ENCODE measurements at places on chromosomes 12 and 14. TPM values are rescaled to one million over a fixed set of nuclear protein-coding genes. Genes with fewer than 3 reads are reported as not detected.

IL26 gene
- not detected for total RNA-seq

TAS2R50 gene
- 6.2 TPM for total RNA-seq

DIO2 gene
- total RNA-seq, result 2.2 TPM

NUAK1 gene
- 13.1 TPM for total RNA-seq

KRT6C gene
- total RNA-seq, result not detected

VSIG10 gene
- total RNA-seq, result 34.1 TPM

TESPA1 gene
- total RNA-seq, result 1.3 TPM

ANKS1B gene
- total RNA-seq, result 115 TPM

POTEM gene
- total RNA-seq, result not detected

NR2C1 gene
- 47.7 TPM for total RNA-seq

DNA sequence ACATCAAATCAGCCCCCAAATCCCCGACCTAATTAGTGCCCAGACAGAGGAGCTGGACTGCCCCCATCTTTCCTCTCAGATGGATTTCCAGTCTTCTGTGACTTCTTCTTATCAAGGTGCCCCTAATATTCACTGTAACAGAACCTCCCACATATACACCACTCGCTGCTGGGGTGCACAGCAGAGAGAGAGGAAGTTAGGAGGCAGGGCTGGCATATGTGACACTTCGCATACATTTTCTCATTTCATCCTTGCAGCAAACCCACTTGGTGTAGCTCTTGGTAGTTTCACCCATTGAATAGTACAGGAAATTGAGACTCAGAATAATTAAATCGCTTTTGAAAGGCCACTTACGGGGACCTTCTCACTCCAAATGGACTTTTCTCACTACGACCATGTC lies 56.5 kb upstream of the CCND2 start:
- no peak overlapping the region for H3K27ac ChIP-seq
- H3K4me3 ChIP-seq, result no peak overlapping the region
- H3K4me1 ChIP-seq, result no peaks in the 10 kb centered on the region
- no peak for DNase-seq
- H3K36me3 ChIP-seq, result no peaks in the 10 kb centered on the region
- no peaks in the 10 kb centered on the region for H3K27me3 ChIP-seq

DNA sequence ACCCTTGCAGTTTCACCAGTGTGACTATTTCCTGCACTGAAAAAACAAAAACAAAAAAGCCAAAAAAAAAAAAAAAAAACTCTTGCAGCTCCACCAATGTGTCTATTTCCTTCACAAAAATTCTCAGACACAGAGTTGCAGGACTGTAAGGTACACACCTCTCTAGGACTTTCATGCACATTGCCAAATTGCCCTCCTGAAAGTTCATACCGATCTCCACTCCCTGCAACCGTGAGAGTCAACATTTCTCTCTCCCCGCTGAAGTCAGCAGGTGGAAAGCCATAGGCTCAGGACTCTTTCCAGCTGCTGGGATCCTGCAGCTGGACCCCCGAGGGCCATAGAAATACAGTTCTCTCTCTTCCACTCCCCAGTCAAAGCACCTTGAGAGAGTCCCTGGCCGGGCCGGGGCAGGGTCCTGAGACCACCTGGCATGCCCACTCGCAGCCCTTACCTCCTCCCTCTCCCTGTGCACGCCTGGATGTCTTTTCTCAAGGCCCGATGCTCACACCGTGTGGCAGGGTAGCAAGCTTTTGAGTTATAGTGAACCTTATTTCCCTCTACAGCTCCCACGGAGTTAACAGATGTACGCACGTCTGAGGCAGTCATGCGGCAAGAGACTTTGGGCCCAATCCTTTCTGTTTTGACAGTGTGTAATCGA lies 23.6 kb downstream of the MMAB start:
- H3K36me3 ChIP-seq, result no peaks in the 10 kb centered on the region
- H3K4me3 ChIP-seq, result no peak overlapping the region
- DNase-seq, result no peak
- peaks cover 20% of the 10 kb centered on the region for H3K27me3 ChIP-seq
- no peaks in the 10 kb centered on the region for H3K4me1 ChIP-seq
- H3K27ac ChIP-seq, result no peak overlapping the region

DNA sequence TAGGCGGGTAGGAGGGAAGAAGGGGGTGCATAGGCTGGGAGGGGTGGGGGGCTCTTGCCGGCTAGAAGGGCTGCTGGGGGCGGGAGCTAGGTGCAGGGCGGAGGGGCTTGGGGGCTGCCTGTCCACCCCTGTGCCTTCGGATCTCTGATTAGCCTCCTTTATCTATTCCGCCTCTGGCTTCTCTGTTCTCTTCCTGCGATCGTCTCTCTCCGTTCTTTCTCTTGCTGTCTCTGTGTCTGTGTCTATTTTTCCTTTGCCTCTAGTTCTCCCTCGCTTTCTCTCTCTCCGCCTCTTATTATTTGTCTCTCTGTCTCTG lies 166.7 kb upstream of the LHX5 start:
- no peak for DNase-seq
- no peaks in the 10 kb centered on the region for H3K36me3 ChIP-seq
- H3K27me3 ChIP-seq, result peaks cover 69% of the 10 kb centered on the region
- no peaks in the 10 kb centered on the region for H3K4me1 ChIP-seq
- no peak overlapping the region for H3K4me3 ChIP-seq

- no peaks in the 10 kb centered on the region for H3K27me3 ChIP-seq
- no peak overlapping the region for H3K27ac ChIP-seq
- H3K4me1 ChIP-seq, result no peaks in the 10 kb centered on the region
- no peaks in the 10 kb centered on the region for H3K36me3 ChIP-seq
- no peak for DNase-seq
Observed at GRCh38 chr12:25372969-25373817, 122.5 kb upstream of the KRAS start.

GRCh38 chr12:71007781-71008404 lies 87.4 kb upstream of the PTPRR start:
- H3K36me3 ChIP-seq, result no peaks in the 10 kb centered on the region
- H3K27ac ChIP-seq, result peak overlapping the region; percentile 18
- no peaks in the 10 kb centered on the region for H3K27me3 ChIP-seq
- H3K4me3 ChIP-seq, result no peak overlapping the region
- DNase-seq, result no peak
- no peaks in the 10 kb centered on the region for H3K4me1 ChIP-seq

DNA sequence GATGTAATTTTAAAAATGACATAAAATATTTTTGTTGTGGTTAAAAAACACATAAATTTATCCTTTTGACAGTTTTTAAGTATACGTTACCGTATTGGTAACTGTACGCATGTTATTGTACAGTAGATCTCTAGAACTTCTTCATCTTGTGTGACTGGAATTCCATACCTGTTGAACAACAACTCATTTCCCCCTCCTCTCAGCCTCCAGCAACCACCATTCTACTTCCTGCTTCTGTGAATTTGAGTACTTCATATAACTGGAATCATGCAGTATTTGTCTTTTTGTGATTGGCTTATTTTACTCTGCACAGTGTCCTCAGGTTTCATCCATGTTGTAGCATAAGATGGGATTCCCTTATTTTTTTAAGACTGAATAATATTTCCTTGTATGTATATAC lies 113.6 kb upstream of the ATF1 start:
- no peaks in the 10 kb centered on the region for H3K36me3 ChIP-seq
- no peaks in the 10 kb centered on the region for H3K27me3 ChIP-seq
- H3K4me3 ChIP-seq, result no peak overlapping the region
- no peak overlapping the region for H3K27ac ChIP-seq
- DNase-seq, result no peak

DNA sequence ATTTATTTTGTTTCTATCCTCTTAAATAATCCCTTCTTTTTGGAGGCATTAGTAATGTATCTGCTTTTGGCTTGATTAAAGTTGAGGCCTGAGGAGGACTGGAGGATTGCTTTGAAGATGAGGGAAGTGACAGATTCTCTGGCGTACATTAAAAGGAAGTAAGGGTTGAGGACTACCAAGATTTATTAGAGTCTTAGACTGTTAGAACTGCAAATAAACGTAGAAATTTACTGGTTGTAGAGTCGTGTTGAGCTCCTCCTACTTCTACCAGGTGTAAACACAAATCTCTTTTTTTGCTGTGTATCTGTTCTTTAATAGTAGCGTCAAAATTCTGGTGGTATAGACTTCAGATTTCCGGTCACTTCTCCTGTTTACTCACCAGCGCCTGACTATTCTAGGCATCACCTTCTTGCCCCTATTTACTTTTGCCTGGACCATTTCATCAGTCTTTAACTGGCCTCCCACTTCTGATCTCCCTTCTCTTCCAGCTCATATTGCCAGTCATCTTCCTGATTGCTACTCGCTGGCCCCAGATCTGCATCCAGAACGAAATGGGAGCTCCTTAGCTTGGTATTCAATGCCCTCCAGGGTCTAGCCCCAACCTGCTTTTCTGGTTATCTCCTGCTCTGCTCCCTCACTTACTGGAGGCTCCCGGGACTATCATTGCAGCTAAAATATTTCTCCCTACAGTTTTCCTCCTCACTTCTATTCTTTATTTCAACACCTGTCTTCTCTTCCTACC lies 8.4 kb upstream of the EID3 start:
- no peak overlapping the region for H3K4me3 ChIP-seq
- H3K27ac ChIP-seq, result no peak overlapping the region
- no peaks in the 10 kb centered on the region for H3K27me3 ChIP-seq
- H3K4me1 ChIP-seq, result no peaks in the 10 kb centered on the region
- no peaks in the 10 kb centered on the region for H3K36me3 ChIP-seq

DNA sequence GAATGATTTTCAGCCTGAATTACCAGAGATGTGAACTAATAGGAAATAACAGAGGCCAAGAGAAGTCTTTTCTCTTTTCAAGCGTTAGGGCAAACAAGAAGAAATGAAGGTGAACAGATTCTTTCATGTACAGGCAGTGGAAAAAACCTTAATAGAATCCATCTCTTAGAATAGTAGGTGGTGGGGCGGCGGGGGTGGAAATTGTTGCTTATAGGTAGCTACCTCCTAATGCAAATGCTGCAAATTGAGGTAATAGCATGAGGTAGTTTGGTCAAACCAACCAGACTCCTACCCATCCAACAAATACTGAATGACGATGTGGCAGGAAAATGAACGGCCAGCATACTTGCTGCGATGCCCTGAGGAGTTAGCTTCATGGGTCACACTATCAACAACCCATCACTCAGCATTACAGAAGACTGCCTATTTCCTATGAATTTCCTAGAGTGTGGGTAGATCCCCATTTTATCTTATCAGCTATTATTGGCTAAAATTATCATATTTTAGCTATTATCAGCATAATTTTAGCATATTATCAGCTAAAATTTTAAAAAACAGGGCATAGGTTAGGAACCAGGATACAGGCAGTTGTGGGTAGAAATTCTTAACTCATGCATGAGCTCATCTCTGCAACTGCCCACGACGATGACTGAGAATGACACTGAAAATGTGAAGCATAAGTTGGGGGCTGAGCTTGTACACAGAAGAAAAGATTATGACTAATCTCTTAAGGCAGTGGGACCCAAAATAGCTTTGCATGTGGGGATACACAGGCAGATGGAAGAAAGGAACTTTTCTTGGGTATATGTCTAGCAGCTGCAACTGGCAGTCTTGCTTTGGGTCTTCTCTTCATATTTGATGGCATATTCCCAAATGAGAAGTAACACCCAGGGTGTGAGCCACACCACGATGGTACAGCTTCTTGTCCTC lies 68.7 kb downstream of the NIN start:
- no peaks in the 10 kb centered on the region for H3K27me3 ChIP-seq
- H3K27ac ChIP-seq, result peak overlapping the region; percentile 33
- H3K36me3 ChIP-seq, result no peaks in the 10 kb centered on the region

DNA sequence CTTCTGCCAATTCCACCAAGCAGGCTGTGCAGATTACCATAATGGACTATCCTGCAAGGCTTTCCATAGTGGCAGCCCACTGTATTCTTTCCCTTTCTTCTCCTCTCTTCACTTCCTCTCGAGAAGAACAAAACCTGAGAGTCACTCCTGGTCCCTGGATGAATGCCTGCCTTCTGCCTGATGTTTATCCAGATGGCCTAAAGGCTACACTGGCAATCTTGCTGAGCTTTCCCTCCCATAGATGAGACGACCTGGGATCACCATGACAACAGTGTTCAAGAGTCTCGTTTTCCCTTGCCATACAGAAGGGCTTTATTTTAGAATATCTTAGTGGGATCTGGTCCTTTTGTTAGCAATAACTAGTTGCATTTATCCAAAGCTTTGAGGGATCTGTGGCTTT lies 142.3 kb downstream of the RTN1 start:
- no peaks in the 10 kb centered on the region for H3K36me3 ChIP-seq
- H3K27me3 ChIP-seq, result no peaks in the 10 kb centered on the region
- H3K4me3 ChIP-seq, result no peak overlapping the region
- no peaks in the 10 kb centered on the region for H3K4me1 ChIP-seq
- no peak overlapping the region for H3K27ac ChIP-seq
- DNase-seq, result no peak

DNA sequence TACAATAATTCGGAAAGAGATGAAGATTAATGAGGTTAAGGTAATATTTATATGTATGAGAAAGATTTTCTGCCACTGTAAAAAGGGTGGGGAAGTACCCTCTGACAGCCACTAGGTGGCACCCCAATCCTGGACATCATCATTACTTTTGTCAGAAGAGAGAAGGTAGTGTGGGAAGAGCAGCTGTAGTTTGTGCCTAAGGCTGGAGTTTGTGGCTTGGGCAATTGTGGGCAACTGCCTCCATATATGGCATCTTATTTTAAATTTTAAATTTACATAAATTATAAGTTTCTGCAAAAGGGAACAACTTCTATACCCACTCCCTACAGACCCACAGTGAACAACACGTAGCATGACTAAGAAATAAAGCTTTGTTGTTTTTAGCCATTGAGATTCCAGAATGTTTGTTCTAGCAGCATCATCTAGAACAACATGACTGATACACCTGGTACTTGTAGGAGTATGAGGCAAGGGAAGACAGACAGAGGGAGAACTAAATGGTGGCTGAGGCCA lies 34.4 kb upstream of the SYCP3 start:
- no peak overlapping the region for H3K27ac ChIP-seq
- no peaks in the 10 kb centered on the region for H3K4me1 ChIP-seq
- DNase-seq, result peak; percentile 39
- H3K27me3 ChIP-seq, result no peaks in the 10 kb centered on the region
- no peak overlapping the region for H3K4me3 ChIP-seq

DNA sequence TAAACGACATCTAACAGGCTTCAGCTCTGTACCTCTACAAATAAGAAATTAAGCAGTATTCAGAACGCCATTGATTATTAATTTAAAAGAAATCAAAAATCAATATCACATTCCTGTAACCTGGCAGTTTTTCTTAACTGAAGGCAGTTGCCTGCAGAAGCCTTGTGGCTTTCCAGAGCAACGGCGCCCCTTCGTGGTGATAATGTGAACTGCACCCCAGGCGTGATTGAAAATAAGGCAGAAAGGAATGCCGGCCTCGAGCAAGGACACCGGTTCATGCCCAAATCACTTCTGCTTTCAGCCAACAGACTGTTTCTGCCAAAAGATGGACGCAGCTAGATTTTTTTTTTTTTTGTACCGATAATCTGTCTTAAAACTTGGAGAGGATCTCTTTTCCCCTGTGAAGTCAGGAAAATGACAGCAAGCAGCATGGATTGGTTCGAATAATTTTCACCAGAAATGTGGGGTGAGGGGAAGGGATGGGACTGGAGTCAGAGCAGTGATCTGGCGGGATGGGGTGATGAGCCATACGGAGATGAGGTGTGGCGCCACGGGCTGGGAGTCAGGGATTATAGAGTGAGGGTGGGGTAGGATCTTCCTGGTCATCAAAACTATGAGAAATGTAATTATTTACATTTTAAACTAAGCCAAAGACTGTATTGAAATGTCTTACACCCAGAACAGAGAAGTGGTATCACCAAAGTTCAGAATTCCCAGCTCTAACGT lies 473.0 kb downstream of the DPF3 start:
- no peak overlapping the region for H3K27ac ChIP-seq
- no peaks in the 10 kb centered on the region for H3K27me3 ChIP-seq
- no peaks in the 10 kb centered on the region for H3K4me1 ChIP-seq
- peak; percentile 91 for DNase-seq
- H3K36me3 ChIP-seq, result no peaks in the 10 kb centered on the region

GRCh38 chr12:107760207-107760808 lies 629 bp downstream of the PRDM4 start:
- peak; percentile 18 for DNase-seq
- peak overlapping the region; percentile 80 for H3K27ac ChIP-seq
- peak overlapping the region; percentile 92 for H3K4me3 ChIP-seq
- peaks cover under 1% of the 10 kb centered on the region for H3K36me3 ChIP-seq

Measured in breast epithelium (tissue), 4 donors.